ENCODE measurements at places on chromosomes 12 and 14.

DNA sequence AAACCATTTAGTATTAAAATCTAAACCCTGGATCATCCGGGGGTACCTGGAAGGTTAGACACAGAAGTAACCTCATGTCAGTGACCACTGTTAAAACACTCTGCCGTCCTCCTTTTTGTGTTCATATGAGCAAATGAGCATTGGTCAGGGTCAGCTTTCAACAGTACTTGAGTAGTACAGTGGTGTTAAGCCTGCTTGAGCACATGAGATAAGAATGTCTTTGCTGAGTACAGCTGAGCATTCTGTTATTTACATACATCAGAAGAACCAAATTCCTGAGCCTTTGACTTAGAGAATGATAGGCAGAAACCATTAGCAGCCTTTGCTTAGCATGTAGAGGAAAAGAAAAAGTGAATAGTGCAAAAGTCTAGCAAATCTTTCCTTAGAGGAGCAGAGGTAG lies 38.6 kb upstream of the LRTM2 start:
- no peak for DNase-seq

GRCh38 chr14:75069121-75069810 lies at the start of gene ZC2HC1C:
TSS of gene ZC2HC1C (plus strand) at chr14:75069641. CDS start at chr14:75070574, 933 bp downstream.
- DNase-seq = peak; percentile 86

DNA sequence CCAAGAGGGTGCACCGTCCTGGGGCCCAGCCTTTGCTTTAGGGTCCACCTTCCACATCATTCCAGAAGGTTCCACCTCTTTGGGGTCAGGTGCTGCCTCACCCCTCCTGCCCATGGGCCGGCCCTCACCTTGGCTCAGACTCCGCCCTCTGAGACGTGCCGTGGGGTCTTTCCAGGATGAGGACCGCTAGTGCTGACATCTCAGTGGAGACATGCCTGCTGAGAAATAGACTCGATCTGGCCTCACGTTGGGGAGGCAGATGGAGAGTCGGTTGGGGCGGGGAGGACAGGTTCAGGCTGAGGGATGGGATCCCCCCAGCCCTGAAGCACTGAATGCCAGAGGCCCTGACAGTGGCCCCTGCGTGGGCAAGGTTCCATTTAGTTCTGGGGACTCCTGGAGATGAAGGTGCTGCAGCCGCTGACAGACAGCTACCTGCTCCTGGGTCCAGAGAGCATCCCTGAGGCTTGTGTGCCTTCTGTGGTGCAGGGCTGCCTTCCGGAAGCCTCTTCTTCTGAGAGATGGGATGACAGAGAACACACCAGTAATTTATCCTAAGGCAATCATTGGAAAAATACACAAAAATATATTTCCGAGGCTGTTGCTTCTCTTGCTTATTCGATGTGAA lies 185.3 kb downstream of the KIF26A start:
- DNase-seq = no peak

DNA sequence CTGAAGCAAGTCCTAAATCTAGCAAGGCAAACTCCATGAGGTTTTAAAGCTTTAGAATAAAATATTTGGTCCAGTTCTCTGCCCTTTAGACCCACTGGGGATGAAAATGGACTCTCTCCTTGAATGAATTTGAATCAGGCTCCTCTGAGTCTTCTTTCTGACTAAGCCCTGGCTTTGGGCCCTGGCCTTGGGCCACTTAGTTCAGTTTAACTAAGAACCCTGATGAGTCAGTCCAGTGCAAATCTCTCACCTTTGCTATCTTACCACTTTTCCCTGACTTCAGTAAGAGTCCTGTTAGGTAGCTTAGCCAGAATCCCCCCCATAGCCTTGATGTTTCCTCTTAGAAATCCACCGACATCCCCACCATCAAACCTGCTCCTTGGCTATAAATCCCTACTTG lies 427.5 kb downstream of the SNAPC1 start:
- DNase-seq = no peak

- no peak for DNase-seq
Measured at GRCh38 chr12:84058136-84058535, 854.5 kb downstream of the SLC6A15 start.

GRCh38 chr14:95597784-95598211 lies 62.9 kb downstream of the GLRX5 start:
- peak; percentile 38 for DNase-seq

- DNase-seq = no peak
Measured at GRCh38 chr12:132998741-132999140, 12.6 kb downstream of the ZNF26 start.

- DNase-seq = no peak
Measured at GRCh38 chr12:102680304-102680703, 199.9 kb upstream of the IGF1 start.

DNA sequence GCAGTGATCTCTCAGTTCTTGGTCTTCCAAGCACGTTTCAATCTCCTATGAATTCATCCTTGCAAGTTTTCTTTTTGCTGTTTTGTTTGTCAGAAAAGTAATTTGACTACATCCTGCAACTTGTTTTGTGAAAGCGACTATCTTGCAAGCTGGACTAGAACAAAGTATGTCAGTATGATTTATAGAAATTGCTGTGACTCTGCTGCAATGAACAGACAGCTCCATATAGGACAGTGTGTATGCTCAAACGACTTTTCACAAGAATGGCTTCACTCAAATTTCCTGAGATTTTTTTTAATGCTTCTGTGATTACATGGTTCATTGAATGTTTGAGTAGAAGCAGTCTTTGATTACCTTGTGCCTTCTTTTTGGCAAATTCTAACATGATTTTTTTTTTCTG lies 123.5 kb upstream of the TRHDE start:
- no peak for DNase-seq

GRCh38 chr12:14716848-14717444 lies 20.5 kb upstream of the GUCY2C start:
- no peak for DNase-seq

DNA sequence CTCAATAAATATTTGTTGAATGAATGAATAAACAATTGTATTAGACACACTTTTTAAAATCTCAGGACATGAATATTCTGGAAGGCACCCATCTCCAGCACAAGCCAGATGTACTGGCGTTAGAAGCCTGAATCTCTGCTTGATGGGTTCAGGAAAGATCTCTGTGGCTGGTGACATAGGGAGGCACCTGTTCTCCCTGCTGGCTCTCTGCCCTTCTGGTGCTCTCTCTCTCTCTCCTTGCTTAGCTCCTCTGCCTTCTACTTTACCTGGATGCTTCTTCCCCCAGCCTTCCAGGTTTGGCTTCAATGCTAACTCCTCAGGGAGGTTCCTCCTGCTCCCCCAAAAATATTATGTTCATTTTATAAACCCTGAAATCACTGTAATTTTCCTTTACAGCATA lies 1.5 kb downstream of the CYP46A1 start:
- no peak for DNase-seq

DNA sequence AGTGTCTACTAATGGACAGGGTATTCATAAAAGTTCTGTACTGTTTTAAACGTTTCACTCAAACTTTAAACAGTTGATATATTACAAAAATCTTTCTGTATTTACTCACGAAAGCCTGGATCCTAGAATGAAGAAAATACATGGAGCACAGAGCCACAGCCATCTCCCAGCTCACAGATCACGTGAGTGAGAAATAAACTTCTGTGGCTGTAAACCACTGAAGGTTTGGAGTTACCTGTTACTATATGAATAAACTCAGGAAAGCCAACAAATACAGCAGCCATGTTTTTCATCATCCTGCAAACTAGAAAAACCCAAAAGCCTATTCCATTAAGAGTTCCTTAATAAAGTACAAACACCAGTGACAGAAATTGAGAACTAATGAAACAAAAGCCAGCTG lies 867 bp upstream of the TDG start:
- no peak for DNase-seq

- DNase-seq = peak; percentile 7
Measured at GRCh38 chr14:21711360-21711961, 37.8 kb upstream of the OR4E1 start.
